ENCODE measurements at places on chromosomes 11 and 22.

GRCh38 chr11:33531743-33532181 is 168.9 kb downstream of the C11orf91 start:
- no peak for DNase-seq

DNA sequence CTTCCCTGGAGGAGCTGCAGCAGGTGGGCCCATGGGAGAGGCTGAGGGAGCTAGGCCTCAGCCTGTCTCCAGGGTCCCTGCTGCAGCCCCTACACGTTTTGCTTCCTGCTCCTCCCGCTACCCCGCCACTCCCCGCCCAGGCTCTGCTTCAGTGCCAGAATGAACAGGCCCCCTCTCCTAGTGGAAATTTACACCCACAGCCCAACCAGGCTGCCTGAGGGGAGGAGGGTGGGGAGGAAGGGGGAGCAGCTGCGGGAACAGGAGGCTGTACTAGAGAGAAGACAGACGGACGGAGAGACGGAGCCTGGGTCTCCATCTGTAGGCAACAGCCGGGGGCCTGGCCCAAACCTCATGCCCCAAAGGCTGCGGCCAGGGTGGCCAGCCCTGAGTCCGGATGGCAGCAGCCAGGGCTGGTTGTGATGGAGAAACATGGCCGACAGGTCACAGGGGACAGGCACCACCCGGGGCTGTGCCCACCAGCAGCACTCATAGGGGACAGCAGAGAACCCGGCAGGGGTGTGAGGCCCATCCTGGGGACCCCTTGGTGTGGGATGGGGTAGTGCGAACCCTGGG is 20.6 kb downstream of the FLRT1 start:
- no peak for DNase-seq

DNA sequence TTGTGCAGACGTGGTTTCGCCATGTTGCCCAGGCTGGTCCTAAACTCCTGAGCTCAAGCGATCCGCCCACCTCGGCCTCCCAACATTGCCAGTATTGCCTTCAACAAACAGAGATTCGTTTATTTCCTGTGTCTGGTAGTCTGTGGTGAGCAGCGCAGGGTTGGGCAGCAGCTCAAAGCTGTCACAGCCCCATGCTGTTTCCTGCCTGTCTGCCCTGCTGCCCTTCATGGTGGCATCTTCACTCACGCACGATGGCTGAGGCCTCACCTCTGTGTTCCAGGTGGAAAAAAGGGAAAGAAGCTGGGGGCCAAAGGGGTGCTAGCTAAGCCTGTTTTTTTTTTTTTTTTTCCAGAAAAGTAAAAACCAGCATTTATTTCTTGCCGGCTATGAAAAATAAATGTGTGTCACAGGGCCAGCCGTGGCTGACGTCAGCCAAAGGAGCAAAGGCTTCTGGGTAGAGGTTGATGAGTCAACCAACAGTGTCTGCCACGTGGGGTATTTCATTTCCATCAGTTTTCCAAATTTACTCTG is 28.8 kb downstream of the TBC1D22A start:
- DNase-seq = no peak

GRCh38 chr11:65700399-65700798 is 11.7 kb upstream of the KAT5 start:
- no peak for DNase-seq

- DNase-seq = no peak
Measured at GRCh38 chr11:113956986-113957385, 17.9 kb upstream of the HTR3A start.

DNA sequence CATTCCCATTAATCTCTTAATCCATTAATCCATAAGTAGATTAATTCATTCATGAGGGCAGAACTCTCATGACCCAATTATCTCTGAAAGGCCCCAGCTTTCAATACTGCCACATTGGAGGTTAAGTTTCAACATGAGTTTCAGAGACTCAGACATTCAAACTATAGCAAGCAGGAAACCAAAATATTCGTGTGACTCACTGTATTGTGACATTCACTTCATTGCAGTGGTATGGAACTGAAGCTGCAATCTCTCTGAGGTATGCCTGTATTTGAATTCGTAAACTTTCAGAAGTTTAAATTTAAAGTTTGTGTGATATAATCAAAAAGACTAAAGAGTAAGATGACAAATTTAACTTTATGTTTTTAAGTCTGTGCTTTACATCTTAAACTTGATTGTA is 2.9 kb upstream of the OR52J3 start:
- no peak for DNase-seq

DNA sequence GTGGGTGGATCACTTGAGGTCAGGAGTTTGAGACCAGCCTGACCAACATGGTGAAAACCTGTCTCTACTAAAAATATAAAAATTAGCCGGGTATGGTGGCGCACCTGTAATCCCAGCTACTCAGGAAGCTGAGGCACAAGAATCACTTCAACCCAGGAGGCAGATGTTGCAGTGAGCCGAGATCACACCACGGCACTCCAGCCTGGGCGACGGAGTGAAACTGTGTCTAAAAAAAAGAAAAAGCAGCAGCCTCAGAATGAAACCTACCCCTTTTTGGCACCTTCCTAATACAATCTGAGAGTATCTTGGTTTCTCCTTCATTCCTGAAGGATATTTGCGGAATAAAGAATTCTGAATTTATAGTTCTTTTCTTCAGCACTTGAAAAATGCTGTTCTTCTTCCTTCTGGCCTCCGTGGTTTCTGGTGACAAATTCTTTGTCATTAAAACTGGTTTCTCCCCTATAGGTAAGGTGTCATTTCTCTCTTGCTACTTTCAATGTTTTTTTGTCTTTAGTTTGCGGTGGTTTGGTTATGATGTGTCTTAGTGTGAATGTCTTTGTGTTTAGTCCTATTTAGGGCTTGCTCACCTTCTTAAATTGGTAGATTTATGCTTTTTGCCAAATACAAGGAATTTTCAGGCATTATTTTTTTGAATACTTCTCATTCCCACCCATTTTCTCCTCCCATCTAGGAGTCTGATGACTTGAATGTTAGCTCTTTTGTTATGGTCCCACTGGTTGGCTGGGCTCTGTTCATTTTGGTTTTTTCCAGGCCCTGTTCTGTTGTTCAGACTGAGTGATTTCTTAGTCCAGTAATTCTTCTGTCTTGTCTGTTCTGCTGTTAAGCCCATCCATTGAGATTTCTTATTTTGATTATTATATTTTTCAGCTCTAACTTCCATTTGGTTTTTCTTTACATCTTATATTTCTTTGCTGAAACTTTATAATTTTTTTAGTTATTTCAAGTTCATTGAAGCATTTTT is 15.4 kb downstream of the ASRGL1 start:
- DNase-seq = no peak

DNA sequence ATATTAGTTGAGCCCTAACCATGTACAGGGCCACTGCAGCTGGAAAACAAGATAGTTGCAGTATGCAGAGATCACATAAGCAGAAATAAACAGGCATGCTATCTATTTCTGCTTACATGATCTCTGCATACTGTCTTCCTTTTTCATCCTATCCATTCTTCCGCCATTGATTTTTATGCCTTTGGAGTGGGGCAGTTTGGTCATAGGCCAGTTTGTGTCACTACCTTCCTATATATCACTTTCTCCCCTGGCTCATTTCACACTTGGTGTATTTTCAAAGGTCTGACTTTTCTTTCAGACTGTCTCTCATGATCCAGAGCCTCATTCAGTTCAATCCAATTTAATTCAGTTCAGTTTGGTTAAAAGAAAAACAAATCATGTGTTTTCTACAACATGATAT is 829.6 kb downstream of the KCNA4 start:
- no peak for DNase-seq

DNA sequence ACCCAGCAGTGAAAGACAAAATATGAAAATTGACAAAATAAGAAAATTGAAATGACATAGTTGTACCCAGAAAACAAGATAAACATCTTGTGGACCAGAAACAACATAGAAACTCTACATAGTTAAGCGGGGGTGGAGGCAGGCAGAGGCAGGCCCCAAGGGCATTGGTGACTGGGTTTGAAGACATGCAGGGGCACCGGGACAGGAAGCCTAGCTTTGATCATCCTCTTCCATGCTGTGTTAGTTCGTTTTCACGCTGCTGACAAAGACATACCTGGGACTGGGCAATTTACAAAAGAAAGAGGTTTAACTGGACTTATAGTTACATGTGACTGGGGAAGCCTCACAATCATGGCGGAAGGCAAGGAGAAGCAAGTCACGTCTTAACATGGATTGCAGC is 33.5 kb upstream of the CRTAM start:
- no peak for DNase-seq

GRCh38 chr11:73237471-73238290 is 19.6 kb downstream of the P2RY2 start:
- DNase-seq = no peak

- DNase-seq = no peak
Measured at GRCh38 chr11:35106595-35106994, 32.4 kb upstream of the CD44 start.

DNA sequence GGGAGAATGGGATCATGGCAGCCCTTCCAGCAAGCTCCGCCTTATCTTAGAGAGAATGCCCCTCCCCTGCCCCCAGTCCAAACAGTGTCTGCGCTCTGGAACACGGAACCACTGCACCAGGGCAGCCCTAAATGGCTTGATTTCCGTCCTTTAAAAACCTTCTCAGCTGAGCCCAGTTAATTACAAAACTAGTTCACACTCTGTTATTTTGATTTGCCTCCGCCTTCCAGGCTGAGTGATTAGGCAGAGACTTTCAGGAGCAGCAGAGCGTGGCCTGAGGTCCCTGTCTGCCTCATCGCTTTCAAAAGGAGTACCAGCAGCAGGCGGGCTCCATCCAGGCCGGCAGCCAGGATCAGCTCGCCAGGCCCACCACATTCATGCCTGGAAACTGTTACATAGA is 313.0 kb downstream of the BRD1 start:
- DNase-seq = no peak

GRCh38 chr11:8832571-8833260 is 78.3 kb upstream of the AKIP1 start:
- peak; percentile 25 for DNase-seq

DNA sequence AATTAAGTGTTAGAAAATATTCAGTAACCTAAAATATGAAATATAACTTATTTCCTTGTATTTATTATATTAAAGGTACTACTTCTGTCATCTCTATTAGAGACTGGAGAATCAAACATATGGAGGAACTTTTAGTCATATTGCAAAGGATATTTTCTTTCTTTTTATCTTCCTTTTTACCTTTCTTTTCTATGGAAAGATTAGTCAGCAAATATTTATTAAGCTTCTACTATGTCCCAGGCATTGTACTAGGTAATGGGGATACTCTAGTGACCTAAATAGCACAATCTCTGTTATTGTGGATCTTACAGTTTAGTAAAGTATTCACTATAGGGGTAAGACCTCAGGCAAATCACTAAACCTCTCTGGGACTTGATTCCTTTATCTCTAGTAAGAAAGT is 18.3 kb downstream of the SIK2 start:
- no peak for DNase-seq

GRCh38 chr11:108592591-108593213 is 866 bp downstream of the EXPH5 start:
- DNase-seq = no peak

Measured in NCI-H2107 (cell line).